ENCODE measurements at places on chromosomes 4 and X.

DNA sequence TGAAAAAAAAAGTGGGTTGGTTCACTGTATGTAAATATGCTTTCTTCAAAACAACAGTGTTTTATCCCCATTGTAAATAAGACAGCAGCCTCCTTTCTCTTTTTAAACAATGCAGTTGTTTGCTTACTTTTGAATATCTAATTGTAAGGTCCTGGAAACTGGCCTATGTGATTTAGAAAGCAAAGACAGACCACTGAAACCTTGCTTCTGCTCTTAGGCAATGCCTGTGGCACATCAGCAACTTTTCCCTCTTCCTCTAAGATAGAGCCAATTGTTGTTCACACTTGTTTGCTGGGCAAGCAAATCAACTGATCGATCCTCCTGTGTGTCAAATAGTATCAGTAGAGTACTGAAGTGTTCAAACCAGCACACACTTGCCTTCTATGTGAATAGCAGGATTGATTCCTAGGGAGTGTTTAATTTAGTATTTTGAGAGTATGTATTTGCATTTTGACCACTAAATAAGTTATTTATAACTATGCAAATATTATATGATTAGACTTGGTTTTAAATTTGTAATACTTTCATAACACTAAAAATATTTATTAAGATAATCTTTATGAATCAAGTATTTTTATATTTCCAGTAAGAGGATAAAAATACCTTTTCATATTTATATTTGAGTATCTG, 55.4 kb upstream of the GRPR start:
- DNase-seq = no peak

- no peak for DNase-seq
Observed at GRCh38 chrX:96715481-96715880, 30.8 kb downstream of the DIAPH2 start.

DNA sequence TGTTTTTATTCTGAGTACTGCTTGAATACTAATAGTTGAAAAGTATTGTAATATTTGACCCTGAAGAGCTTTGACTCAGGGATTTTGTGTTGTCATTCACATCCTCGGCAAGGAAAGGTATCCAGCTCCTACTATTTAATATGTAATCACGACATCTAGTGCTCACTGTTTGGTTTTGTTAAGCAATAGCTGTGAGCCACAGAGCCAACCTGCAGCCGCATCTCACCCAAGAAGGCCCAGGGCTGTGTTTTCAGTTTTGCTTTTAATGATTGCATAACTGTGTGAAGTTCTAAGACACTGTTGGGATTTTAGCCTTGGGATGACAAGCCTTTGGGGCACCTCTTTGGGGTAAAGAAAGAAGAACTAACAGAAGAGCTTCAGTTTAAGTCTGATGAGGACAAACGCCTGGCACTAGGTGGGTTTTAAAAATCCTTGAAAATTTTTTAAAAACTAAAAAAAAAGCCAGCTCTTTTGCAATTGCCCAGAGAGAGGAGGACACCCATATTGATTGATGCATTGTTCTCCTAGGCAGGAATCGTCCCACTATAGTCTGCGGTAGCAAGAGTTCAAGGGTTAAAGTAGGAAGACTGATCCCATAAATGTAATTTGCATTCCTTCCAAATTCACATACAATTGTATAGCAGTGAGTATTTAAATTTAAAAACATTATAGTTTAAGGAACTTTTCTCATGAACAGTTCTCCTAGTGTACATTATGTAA, 157.8 kb downstream of the RELL1 start:
- DNase-seq = no peak

DNA sequence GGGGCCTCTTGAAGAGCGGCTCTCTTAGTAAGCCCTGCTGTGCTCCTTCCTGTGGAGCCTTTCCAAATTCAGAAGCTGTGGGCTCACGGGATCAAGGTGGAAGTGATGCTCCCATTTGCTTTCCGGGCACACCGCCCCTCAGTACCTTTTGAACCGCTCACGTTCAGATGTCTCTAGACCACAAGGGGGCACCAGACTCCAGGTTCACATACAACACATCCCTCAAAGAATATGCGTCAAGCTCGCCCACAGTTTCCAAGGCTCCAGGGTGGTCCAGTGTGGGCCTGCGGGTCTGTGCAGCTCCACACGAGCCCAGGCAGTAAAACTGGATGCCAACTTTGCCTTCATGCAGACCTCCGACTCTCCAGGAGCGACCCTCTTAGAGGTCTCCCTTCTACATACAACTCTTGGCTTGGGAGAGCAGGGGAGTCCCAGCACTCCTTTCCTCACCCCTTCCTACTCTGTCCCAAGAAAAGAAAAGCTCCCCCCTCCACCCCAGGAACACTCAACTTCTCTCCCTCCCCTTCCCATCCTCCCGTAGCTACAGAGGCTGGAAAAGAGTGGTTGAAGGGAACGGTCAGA, 11.0 kb downstream of the SUPT20HL1 start:
- peak; percentile 32 for DNase-seq

GRCh38 chr4:172601195-172601594, 567.4 kb upstream of the GALNT7 start:
- no peak for DNase-seq

GRCh38 chr4:158169931-158170690, 2.7 kb downstream of the GASK1B start:
- DNase-seq = peak; percentile 13

- DNase-seq = peak; percentile 10
Observed at GRCh38 chr4:180947425-180947824, 1295.8 kb upstream of the TENM3 start.

DNA sequence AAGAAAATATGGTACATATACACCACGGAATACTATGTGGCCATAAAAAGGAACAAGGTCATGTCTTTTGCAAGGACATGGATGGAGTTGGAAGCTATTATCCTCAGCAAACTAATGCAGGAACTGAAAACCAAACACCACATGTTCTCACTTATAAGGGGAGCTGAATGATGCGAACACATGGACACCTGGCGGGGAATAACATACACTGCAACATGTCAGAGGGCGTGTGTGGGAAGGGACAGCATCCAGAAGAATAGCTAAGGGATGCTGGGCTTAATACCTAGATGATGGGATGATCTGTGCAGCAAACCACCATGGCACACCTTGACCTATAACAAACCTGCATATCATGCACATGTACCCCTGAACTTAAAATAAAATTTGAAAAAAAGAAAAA, 19.5 kb upstream of the CNKSR2 start:
- no peak for DNase-seq

- DNase-seq = no peak
Observed at GRCh38 chrX:23515028-23515427, 152.3 kb upstream of the PRDX4 start.

DNA sequence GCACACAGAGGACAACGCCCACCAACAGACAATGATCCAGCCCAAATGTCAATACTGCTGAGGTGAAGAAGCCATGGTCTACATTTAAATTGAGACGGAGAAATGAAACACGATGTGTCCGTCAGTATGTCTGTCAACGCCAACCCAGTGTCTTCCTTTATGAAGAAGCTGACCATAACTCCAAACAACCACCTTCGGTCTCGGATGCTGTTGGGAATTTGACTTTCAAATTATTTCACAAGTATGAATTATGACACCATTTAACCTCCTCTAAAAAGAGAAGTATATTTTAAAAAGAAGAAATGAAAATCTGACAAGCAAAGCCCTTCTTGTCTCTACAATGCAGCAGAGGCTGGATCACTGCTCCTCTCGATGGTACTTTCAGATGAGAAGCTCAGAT, 123.7 kb upstream of the MAP3K15 start:
- no peak for DNase-seq

- peak; percentile 26 for DNase-seq
Observed at GRCh38 chrX:9466124-9466495, 1.3 kb downstream of the TBL1X start.

GRCh38 chrX:153496590-153496959, 1.8 kb downstream of the BGN start:
- no peak for DNase-seq

DNA sequence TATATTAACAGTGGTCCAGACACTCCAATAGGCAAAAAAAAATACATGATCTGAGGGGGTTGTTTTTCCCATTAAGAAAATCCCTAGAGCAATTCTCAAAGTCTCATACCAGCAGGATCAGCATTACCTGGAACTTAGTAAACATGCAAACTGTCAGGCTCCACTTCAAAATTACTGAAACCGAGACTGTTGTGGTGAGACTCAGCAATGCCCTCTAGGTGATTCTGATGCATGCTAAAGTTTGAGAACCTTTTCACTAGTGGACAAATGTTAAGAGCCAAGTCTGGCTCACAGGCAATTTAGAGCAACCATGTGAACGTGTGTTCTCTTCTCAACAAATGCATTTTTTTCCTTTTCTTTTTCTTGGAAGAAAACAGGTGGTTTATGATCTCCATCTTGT, 30.2 kb downstream of the NEK1 start:
- no peak for DNase-seq

DNA sequence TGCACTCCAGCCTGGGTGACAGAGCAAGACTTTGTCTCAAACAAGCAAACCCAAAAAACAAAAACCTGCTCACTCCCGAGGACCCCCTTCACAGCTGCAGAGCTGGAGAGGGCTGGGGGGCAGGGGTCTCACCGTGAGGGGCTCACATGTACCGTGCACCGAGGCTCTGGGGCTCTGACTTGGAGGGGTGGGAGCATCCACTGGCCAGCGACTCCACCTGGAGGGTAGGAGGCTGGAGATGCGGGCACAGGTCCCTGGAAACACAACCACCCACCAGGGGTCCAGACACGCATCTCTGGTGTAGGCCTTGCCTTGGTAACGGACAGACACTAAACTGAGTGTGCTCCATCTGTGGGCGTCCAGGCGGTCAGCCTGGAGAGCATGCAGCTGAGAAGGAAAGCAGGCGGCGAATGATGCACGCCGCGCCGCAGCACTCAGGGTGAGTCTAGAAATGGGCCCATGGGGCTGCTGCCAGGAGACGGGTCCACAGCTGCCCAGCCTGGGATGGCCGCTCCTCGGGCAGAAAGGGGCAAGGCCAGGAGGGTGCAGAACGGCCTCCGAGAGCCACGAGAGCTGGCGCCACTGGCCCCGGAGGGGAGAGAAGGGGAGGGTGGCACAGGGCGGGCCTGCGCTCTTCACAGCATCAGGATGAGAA, 26.1 kb downstream of the PPP2R3B start:
- DNase-seq = no peak

DNA sequence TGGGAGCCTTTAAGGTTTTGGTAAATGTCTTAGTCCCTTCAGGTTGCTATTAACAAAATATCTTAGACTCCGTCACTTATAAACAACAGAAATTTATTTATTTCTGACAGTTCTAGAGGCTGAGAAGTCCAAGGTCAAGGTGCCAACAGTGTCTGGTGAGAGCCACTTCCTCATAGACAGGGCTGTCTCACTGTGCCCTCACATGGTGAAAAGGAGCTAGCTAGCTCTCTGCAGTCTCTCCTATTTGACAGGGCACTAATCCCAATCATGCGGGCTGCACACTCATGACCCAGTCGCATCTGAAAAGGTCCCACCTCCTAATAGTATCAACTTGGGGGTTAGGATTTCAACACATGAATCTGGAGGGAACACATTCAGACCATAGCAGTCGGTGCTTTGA, 63.4 kb upstream of the KLF3 start:
- no peak for DNase-seq

GRCh38 chr4:40057586-40058091, 989 bp downstream of the N4BP2 start:
- peak; percentile 96 for DNase-seq

- DNase-seq = no peak
Observed at GRCh38 chrX:75327607-75328006, 53.7 kb downstream of the UPRT start.

DNA sequence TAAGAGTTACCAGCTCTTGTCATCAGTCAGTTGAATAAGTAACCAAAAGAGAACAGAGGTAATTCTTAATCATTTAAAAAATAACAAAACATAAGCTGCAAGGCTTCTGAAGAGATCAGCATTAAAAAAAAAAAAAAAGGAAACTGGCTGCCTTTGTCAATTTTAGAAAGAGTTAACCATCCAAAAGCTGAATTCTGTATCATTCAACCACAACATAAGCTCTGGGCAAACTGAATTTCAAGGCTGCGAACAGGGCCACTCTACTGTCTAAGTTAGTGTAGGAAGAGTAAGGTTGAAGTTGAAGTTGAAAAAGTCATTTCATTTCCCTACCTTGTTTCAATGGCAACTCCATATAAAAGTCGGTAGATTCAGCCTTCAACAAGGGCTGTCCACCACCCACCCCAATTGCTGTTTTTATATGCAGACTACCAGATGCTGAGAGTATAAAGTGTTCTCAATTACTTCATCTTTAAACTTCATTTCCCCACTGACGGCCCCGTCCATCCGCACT, 1.1 kb upstream of the LIN54 start:
- no peak for DNase-seq

DNA sequence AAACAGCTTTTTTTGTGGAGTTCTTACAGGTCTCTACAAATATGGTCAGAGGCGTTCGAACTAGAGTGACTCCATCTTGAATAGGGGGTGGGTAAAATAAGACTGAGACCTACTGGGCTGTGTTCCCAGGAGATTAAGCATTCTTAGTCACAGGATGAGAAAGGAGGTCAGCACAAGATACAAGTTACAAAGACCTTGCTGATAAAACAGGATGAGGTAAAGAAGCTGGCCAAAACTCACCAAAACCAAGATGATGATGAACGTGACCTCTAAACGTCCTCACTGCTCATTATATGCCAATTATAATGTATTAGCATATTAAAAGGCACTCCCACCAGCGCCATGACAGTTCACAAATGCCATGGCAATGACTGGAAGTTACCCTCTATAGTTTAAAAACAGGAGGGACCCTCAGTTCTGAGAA, 42.8 kb upstream of the SPP1 start:
- no peak for DNase-seq

DNA sequence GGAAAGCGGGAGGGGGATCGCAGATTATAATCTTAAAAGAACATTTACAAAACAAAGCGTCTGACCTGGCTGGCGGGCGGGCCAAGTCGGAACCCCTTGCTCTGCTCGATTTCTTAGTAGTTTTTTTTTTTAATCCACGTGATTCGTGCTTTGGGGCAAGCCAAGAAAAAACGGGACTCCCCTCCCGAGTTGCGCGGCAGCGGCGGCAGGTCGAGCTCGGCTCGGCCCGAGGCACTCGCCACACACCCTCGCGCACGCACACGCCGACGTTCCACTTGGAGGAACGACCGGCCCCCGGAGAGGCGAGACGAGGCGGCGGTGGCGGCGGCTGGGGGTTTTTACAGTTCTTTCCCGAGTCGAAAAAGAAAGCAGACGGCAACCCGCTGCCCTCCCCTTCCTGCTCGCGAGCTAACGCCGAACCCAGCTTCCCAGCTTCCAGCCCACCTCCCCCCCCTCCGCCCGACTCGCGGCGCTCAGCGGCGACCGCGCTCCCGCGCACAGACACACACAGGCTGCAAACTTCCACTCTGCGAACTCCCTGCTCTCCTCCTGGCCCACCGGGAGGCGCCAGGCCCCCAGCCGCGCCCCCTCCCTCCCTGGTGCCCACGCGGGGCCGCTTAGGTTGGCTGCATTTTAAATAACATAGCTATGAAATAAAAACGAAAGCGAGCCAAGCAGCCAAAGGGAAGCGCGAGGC, 1.2 kb downstream of the BCOR start:
- no peak for DNase-seq

- DNase-seq = no peak
Observed at GRCh38 chr4:20623939-20624338, 76.3 kb upstream of the PACRGL start.

Measured in fibroblast of gingiva (primary cell).